A673 (cell line): ENCODE measurements at places on chromosomes 1 and 21. TPM values are rescaled to one million over a fixed set of nuclear protein-coding genes. Genes with fewer than 3 reads are reported as not detected.

ROR1 gene
- 7.4 and 8.3 TPM in 2 replicates for total RNA-seq

FBXO28 gene
- total RNA-seq, result 39.0 and 45.8 TPM in 2 replicates

GPR25 gene
- total RNA-seq, result not detected in 2 replicates

TRIM17 gene
- total RNA-seq, result 0.54 and 0.72 TPM in 2 replicates

S100A7 gene
- total RNA-seq, result not detected in 2 replicates

RPTN gene
- not detected in 2 replicates for total RNA-seq

- no peak for DNase-seq
Measured at GRCh38 chr1:86069757-86070145, 86.8 kb downstream of the COL24A1 start.

DNA sequence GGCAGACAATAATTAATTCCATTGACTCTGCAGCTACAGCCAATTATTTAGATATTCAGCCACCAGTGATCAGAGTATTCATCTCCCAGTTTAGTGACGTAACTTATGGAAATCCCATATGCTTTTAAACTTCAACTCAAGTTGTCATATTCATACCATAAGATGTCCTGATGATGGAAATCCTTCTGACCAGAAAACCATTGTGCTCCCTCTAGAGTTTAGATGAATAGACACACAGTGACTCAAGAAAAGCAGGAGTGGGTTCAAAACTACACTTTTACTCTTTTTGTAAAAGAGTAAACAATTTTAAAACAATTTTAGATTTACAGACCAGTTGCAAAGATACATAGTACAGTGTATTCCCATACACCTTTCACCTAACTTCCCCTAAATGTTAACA, 463.7 kb downstream of the KCNT2 start:
- DNase-seq, result peak; percentile 2

DNA sequence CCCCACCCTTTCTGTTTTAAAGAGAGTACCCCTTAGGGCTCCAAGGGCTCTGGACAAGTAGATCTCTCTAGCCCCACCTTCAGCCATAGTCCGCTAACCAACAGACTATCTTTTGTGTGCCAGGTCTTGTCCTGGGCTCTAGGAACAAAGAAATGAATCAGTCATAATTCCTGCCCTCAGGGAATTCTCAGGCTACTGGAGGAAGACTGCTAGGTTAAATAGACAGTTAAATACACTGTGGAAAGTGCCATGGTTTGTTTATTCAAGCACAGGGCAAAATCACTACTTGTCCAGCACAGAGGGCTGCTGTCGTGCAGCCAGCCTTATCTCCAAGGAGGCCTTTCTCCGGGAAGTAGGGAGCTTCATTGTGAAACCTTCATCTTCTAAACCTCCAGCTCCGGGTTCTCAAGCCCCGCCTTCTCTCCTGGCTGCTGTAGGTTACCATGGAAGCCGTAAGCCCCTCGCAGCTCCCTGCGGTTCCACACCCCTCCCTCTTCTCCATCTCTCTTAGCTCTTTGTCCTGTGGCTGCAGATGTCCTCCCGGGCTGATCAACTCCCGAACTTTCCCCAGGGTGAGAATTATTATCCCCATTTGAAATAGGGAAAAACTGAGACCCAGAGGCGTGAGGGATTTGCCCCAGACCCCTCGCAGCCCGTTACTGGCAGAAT, 29.8 kb downstream of the SHISAL2A start:
- peak; percentile 64 for DNase-seq

- DNase-seq, result no peak
Measured at GRCh38 chr1:227887697-227888403, 59.9 kb downstream of the WNT9A start.

DNA sequence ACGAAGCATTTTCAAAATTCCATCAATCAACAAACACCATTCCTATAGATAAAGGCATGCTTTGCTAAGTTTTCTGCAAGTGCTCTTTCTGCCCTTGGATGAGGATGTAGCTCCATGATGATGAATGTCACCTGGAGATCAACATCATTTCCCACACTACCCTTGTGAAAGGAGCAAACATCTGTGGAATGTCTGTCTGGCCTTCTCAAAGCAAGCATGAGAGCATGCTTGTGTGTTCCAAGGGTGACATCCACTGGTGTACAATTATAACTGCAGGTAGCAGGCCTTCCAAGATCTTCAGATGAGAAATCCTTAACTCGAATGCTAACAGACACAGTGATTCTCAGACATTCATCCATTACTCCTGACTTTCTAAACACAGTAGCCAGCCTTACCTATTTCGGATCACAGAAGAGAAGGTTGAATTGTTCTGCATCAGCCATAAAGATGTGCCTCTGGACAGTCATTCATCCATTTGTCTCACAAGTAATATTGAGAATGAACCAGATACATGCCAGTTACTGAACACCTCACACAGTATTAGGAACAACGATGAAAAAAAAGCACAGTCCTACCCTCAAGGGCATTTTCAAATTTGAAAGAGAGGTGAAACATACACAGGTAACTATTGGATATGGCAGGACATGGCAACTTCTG, 162.4 kb downstream of the TPR start:
- DNase-seq, result peak; percentile 92

DNA sequence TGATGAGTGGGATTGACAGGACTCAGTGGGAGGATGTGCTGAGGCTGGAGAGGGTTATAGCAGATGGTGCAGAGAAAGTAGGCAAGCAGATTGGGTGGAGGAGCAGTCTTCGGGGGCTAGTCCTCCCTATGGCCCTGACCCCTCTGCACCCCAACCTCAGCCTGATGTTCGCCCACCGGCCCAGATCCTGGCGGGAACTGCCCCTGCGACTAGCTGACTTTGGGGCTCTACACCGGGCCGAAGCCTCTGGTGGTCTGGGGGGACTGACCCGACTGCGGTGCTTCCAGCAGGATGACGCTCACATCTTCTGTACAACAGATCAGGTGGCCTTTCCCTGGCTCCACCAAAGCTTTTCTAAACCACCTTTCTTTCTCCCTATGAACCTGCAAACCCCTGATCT, 9.6 kb upstream of the ECM1 start:
- no peak for DNase-seq

GRCh38 chr1:155562581-155563376, at the start of gene ASH1L:
Gene ASH1L, minus strand, starts transcription at chr1:155562803. Its CDS starts 41,284 bp downstream, at chr1:155521519.
- peak; percentile 97 for DNase-seq

DNA sequence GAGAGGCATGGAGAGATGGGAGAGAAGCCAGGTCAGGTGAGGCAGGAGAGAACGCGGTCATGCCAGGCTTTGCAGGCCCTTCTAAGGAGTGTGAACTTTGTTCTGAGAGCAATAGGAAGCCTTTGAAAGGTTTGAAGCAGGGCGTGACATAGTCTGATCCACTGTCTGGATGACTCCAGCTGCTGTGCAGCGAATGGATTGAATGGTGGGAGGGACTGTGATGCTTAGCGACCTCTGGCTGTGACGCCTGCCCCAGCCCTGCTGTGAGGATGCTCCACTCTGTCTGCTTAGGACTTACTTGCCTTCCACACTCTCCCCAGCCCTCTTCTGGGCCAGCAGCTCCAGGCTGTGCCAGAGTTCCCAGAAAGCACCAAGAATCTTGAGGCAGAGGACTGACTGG, 41.8 kb upstream of the POU3F1 start:
- DNase-seq, result no peak

DNA sequence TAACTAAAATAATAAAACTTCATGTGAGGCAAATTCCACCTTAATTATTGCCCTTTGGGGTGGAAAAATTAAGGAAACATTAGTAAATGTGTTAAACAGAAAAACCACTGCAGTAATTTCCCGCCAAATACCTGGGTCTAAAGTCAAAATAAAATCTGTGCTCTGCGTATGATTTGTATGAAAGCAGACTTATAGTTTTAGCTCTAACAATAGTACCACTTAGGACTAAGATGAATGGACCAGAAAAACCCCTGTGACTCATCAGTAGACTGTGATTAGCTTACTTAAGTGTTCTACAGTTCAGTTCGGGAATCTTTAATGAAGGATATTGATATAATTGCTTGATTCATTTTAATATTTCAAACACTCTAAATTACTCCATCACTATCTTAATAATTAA, 23.3 kb upstream of the C1orf105 start:
- peak; percentile 29 for DNase-seq

DNA sequence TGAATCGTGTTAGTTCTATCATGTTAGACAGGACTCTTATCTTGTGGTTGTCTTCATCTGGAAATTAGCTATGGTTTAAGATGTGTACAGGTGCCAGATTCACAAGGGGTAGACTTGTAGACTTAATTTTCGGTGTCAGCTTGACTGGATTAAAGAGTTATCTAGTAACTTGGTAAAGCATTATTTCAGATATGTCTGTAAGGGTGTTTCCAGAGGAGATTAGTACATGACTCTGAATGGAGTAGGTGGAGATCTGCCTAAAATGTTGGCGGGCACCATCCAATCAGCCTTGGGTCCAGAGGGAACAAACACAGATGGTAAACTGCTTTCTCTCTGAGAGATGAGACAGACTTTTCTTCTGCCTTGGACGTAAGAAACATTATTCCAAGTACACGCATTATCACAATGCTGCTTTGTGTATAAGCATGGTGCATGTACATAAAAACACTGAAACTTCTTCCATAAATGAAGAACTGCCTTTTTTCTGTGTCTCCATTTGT, 434.6 kb downstream of the SMYD3 start:
- DNase-seq, result no peak

- no peak for DNase-seq
Measured at GRCh38 chr1:39826583-39826982, 37.9 kb upstream of the BMP8B start.
